Cortex of kidney (tissue), 1 donor: ENCODE measurements at places on chromosomes 12 and 14.

- no peak for DNase-seq
These were observed 34.7 kb downstream of the CCDC92 start for GRCh38 chr12:123937707-123938591.

DNA sequence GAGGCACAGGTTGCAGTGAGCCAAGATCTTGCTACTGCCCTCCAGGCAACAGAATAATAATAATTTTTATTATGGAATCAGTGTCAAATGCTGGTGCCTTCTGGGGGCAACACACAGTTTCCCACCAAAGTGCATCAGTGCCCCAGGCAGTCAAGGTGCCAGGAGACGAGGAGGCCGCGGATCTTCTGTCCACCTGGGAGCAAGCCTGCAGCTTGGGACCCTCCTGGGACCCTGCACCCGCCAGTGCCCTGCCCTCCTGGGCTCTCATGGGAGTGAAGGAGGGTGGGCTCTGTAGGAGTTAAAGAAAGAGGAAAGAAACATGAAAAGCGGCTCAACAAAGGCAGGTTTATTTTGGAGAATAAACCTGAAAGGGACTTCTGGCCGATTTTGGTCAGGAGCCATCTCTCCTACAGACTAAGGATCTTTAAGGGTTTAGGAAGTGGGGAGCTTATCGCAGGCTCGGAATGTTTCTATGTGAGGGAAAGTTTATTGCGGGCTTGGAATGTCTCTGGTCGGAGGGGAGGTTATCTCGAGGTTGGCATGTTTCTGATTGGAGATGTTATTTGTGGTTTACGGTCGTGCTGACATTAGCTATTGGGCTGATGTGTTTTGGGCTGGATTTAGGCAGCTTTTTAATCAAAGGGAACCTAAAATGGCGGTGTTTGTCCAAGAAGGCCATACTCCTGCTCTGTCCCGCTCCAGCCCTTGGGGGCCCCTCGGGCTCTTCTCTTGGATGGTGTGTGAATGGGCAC lies 1.1 kb upstream of the ASPG start:
- no peak for DNase-seq

- no peak for DNase-seq
These were observed 451.8 kb upstream of the TBX3 start for GRCh38 chr12:115135800-115136211.

DNA sequence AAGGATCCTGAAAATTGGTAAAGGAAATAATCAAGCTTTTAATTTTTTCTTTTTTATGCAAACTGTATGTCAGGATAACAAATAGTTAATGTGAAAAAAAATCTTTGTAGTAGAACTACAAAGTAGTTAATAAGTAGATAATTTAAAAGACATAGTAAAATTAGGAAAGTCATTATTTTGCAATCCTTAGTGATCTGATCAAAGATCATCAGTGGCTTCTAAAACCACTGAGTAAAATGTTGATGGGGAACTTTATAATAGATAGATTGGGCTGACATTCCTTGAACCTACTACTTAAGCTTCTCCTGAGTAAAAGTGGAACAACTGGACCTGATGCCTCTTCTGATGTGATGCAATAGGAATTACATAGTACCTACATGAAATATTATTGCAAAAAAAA lies 119.0 kb upstream of the TMTC2 start:
- DNase-seq: no peak

DNA sequence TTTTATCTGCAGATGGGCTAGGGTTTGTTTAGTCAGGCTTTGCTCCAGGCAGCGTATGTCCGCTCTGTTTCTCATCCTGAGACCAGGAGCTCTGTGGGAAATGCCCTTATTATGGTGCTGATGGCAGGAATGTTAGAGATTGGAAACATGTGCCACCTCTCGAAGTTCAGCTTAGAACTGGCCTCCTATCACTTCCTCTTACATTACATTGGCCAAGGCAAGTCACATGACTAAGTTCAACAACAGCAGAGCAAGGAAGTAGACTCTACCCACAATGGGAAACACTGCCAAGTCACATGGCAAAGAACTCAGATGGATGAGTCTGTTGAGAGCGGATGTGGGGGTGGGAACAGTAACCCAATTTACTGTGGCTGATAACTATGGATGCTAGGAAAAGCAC lies 161.9 kb upstream of the WSCD2 start:
- no peak for DNase-seq

DNA sequence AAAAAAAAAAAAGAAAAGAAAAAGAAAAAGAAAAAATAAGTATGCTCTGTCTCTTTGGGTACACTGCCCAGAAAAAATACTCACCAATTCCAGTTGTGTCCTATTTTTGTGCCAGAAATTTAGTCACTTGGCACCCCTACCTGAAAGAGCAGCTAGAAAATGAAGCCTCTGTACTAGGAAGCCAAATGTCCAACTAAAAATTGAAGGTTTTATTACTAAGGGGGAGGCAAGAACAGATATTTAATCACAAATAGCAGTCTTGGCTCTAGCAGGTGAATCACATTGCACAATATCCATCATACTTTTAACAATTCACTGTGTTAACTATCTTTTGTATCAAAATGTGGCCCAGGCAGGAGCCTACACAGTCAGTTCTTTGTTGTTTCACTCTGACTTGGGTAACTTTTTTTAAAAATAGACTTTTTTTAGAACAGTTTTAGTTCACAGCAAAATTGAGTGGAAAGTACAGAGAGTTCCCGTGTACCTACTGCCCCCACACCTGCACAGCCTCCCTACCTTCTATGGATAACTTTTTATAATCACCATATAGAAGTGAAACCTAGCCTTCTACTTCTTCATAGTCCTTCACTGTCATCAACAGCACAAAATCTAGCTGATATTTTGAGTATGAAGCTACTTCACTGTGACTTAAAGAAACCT lies 87.1 kb upstream of the ATF7IP start:
- no peak for DNase-seq

DNA sequence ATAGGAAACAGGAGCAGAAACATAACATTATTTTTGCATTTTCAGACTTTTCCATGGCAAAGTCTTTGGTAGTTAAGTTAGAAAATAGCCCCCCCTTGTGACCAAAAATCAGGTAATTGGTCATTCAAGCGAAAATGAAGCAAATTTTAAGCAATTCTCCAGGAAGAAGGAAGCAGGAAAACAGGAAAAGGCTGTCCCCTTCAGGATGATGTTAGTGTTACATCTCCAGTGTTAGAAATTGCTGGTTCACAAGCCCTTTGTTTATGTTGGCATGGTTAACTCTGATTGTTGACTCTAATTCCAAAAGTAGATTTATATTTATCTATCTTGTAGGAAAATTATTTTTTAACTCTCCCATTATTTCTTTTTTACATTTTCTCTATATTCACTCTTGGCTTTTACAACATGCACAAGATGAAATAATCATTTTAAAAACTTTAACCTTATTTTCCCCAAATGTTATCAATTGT lies 18.8 kb upstream of the GAS2L3 start:
- DNase-seq: no peak

DNA sequence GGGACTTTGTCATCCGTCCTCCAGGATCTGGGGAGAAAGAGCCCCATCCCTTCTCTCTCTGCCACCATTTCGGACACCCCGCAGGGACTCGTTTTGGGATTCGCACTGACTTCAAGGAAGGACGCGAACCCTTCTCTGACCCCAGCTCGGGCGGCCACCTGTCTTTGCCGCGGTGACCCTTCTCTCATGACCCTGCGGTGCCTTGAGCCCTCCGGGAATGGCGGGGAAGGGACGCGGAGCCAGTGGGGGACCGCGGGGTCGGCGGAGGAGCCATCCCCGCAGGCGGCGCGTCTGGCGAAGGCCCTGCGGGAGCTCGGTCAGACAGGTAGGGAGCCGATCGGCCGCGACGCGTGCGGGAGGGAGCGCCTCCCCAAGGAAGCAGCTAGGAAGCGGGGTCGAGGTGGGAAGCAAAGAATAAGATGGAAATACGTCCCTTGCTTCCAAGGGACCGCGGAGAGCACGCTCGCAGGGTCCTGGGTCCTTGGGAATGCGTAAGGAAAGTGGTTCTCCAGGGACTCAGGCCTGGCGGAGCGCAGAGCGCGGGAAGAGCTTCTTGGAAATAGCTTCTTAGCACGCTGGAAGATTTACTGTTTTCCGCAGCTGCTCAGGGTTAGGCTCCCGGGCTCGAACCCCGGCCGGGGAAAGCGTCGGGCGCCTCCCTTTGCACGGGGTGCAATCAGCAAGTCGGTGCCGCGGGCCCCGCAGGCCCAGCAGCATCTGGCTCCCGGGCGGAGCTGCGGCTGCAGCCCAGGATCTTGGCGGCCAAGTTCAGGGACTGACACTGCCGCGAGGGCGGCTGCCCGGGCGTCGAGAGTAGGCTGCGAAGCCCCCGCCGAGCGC lies 457 bp downstream of the SOCS2 start:
- no peak for DNase-seq

DNA sequence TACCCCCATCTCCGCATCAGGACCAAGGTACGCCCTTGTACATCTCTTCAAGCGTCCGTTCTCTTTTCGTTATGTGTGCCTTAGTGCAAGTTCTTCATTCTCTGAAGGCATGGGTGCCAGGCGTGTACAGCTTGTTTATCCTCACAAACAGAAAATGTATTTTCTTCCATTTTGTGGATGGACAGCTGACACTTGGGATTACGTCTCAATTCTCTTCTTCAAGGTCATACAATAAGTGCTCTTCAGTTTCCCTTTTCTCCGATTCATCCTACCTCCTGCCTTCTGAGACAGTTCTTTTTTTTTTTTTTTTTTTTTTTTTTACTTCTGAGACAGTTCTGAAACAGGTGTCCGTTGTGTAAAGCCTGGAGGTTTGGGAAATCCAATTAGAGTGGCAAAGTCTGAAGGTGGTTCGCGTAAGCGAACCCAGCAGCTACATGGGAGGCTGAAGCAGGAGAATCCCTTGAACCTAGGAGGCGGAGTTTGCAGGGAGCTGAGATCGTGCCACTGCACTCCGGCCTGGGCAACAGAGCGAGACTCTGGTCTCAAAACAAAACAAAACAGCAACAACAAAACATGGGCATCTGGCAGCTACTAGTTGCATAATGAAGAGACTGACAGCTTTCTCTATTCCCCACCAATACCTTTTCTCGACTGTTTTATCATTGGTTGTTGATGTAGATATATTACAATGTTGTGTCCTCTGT lies 734 bp downstream of the COX6A1 start:
- DNase-seq: no peak

- no peak for DNase-seq
These were observed 14.0 kb upstream of the TMTC1 start for GRCh38 chr12:29797565-29798355.

- no peak for DNase-seq
These were observed 45.1 kb downstream of the AKAP6 start for GRCh38 chr14:32374155-32374554.

DNA sequence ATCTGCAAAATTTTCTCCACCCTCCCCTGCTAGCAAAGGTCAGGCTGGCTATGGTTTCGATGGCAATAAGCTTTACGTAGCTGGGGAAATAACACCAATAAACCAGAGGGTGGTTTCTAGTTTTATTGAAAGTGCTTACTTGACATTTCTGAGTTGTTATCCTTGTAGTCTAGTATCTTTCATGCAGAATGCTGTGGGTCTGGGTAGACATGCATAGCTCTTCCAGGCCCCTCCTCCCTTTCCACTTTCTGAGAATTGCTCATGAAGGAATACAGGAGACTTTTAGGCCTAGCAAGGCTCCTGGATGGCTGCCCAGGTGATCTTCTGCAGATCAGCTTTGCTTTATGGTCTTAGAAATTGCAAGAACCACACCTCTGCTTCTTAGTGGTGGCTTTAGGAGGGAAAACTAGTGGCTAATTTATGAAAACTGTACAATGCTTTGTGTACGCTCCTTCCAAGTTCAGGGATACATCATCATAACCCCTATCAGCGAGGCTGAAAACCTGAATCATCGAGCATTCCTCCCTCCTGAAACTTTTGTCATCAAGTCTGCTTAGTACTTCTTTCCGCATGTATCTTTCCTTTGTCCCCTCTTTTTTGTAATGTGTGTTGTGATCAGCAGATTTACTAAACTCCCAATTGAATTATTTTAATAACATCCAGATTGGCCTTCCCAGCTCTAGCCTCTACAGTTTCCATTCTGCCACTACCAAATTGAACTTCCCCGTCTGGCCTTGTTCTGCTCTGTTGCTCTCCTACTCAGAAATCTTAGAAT lies 473.0 kb downstream of the RAD51B start:
- no peak for DNase-seq

- no peak for DNase-seq
These were observed 9.0 kb downstream of the TMBIM6 start for GRCh38 chr12:49750027-49750995.

- no peak for DNase-seq
These were observed 74.7 kb upstream of the AMN1 start for GRCh38 chr12:31803306-31804184.

- DNase-seq: no peak
These were observed 19.8 kb upstream of the LYZ start for GRCh38 chr12:69328426-69328825.

DNA sequence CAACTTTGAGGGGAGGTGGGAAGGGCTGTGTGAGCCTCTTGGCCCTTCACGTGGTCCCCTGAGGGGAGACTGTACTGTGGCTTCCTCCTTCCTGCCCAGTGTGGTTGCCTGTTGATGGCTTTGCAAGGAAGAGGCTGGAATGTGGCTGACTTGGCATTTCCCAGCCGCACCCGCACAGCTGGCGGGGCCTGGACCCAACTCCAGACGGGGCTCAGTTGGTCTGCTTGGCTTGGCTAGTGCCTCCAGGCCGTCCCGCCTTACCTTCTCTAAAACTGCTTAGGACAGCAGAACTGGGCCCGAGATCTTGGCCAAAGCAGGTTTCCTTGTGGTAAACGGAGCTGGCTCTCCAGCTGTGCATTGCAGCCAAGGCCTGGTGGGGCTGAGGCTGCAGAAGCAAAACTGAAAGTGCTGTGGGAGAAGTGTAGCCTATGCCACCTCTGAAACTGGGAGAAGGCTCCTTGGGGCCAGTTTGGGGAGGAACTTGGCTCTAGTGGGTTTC lies 139.5 kb downstream of the SMOC1 start:
- no peak for DNase-seq

GRCh38 chr12:121451961-121452339 lies 52.0 kb downstream of the RNF34 start:
- no peak for DNase-seq

GRCh38 chr12:59004456-59004855 lies 84.2 kb upstream of the LRIG3 start:
- no peak for DNase-seq
